ENCODE measurements at places on chromosomes 1 and 21. TPM values are rescaled to one million over a fixed set of nuclear protein-coding genes. Genes with fewer than 3 reads are reported as not detected.
A peak's percentile ranks its signal among the peaks of the same experiment; 100 is the strongest.

GRCh38 chr21:39313042-39313570 lies 326 bp downstream of the BRWD1 start:
- peak; percentile 72 for DNase-seq

TSNAX gene
- 28.0 TPM for total RNA-seq

RAVER2 gene
- 28.0 TPM for total RNA-seq

GRCh38 chr1:181905944-181906597 lies 155.4 kb downstream of the ZNF648 start:
- DNase-seq = no peak
